Mesothelial cell of epicardium (in vitro differentiated cells): ENCODE measurements at places on chromosomes 1 and 21.

GRCh38 chr1:168786476-168787330, 57.7 kb upstream of the DPT start:
- no peak for DNase-seq

DNA sequence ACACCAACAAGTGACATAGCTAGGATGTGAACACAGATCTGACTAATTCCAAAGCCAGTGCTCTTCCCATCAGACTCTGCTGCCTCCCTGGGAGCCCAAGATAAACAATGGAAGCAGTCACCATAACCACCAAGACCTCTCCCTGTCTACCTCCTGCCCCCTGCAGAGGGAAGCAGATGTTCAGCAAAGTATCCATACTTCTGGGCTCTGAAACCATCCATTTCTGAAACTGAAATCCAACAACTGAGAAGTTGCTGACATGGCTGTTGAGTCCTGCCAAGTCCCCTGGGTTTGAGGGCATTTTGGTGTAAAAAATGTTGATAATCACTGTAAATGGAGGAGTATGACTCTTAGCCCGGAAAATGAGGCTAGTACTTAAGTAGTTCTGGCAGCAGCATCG, 102.1 kb downstream of the TYW3 start:
- no peak for DNase-seq

DNA sequence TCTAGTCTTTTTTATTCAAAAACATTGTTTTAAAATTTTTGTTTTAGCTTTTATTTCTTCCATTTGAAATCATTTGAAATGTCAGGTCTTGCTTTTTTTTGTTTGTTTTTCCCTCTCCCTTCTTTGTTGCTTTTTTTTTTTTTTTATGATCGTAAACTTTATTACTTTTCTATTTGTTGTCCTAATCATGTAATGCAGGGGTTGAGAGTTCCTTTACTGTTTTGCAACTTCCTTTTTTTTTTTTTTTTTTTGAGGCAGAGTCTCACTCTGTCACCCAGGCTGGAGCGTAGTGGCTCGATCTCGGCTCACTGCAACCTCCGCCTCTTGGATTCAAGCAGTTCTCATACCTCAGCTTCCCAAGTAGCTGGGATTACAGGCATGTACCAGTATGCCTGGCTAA, 24.8 kb downstream of the IVNS1ABP start:
- no peak for DNase-seq

- peak; percentile 43 for DNase-seq
Measured at GRCh38 chr21:26795866-26796329, 49.3 kb downstream of the ADAMTS1 start.

DNA sequence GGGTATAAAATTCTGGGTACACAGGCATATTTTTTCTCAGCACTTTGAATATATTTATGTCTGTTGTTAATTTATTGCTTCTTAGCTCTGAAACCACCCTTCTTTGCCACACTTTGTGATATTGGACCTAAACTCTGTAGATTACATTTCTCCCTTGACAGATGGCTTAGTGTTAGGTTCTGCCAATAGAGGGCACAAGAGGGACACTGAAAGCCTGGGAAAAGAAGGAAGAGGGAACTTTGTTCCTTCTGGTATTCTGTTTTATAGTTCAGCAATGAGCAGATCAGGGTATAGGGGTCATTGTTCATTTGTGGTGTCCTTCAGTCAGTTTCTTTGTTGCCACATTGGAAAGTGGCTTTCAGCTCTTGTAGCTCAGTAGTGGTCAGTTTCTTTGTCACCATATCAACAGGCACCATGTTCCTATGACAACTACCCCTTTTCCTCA, 423.5 kb upstream of the PROX1 start:
- DNase-seq, result no peak

DNA sequence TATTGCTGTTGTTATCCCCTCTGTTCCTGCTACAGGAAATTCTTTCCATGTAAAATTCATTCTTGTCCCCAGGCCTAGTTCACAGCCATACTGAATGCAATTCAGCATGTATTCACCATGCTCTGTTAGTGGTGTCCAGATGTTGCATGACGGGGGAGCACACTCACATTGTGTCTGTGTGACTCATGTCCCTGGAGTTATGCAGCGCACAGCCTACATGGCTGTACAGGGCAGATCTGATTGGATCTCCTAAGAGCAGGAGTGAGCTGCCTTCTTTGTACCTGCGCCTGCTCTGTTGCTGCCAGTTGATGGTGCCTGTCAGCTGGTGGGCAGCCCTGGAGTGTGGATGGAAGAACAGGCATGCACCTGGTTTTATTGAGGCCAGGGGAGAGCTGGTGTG, 17.6 kb downstream of the HTR6 start:
- no peak for DNase-seq

DNA sequence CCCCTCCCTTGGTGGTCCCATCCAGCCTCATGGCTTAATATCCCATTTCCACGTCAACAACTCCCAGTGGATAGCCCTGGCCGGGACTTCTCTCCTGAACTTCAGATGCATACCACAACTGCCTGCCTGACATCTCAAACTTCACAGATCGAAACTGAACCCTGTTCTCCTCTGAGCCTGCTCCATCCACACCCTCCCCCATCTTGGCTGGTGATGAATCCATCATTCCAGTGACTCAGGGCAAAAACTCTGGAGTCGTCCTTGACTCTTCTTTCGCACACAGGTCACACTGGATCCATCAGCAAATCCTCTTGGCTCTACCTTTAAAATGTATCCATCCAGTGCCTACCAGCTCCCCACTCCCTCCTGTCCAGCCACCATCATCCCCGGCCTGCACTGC, 3.9 kb downstream of the TAS1R2 start:
- no peak for DNase-seq

DNA sequence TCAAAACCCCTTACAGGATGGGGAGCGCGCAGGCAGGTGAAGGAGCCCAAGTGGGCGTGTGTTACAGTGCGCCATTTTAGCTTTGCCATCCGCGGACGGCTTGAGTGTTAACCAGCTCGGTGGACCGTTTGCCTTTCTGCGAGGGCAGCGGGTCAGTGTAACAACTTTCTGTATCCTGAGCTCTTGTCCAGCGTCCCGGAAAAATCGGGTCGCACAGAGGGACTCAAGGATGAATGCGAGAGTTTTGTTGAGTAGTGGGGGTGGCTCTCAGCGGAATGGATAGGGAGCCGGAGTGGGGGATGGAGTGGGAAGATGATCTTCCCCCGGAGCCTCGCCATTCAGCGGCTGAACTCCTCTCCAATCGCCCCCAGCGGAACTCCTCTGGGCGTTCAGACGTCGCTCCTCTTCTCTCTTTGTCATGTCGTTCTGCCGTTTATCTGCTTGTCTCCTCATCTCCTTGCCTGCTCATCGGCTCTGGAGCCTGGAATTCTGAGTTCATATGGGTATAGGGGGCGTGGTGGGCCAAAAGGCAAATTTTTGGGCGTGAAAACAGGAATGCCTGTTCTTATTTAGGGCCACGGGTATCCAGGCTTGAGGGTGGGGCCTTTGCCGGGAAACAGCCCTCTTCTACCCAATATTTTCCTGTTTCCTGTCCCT, 295.4 kb downstream of the CTH start:
- no peak for DNase-seq

DNA sequence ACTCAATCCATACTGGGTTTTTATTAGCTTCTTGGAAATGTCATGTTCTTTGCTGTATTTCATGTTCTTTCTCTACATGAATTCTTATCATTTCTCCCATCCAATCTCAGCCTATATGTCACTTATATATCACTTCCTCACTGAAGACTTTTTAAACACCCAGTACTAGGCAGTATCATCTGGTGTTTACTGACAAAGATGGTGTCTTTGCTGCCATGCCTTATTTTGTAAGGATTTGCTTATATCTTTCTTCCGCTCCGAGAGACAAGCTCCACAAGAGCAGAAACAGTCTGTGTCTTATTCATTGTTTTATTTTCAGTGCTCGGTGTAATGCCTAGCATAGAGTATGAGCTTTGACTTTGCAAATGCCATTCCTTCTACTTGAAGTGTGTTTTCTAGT, 30.2 kb downstream of the F13B start:
- no peak for DNase-seq

GRCh38 chr21:46427516-46427915, 31.2 kb upstream of the DIP2A start:
- no peak for DNase-seq

DNA sequence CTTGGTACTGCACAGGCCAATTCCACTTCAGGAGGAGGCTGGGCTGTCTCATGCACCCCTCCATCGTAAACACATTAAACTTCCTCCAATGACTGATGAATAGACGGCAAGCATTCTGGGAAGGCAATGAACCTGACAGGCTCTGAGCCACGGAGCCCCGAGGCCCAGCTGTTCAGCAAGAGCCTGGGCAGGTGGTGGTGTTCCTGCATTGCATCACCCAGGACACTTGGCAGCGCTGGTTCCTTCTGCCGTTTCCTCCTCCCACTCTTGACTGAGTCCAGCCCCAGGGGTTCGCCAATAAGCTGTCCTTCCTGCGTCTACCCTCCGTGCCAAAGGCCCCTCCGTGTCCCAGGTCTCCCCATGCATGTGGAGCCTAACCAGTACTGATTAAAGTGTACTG, 109.8 kb downstream of the JAK1 start:
- no peak for DNase-seq

- no peak for DNase-seq
Measured at GRCh38 chr1:64678366-64678765, 66.5 kb upstream of the RAVER2 start.

DNA sequence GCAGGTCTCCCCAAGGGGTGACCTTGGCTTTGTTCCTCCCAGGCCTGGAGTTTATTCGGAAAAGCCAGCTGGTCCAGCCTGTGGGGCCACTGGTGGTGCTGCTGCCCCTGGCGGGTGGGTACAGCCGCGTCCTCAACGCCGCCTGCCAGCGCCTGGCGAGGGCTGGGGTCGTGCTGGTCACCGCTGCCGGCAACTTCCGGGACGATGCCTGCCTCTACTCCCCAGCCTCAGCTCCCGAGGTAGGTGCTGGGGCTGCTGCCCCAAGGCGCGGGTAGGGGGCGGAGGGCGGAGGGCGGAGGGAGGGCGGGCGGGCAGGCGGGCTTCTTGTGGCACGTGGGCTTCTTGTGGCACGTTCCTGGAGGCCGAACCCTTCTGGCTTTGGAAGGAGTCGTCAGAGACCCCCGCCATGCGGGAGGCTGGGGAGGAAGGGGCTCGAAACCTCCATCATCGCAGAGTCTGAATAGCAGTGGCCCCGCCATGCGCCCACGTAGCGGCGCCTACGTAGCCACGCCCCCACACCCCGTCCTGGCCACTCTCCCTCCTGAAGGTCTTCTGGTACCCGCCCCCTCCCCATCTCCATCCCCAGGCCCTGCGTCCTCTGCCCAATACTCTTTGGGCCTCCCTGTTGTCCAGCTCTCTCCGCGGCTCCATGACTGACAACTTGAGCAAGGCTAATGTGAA, 16.7 kb downstream of the PCSK9 start:
- no peak for DNase-seq

DNA sequence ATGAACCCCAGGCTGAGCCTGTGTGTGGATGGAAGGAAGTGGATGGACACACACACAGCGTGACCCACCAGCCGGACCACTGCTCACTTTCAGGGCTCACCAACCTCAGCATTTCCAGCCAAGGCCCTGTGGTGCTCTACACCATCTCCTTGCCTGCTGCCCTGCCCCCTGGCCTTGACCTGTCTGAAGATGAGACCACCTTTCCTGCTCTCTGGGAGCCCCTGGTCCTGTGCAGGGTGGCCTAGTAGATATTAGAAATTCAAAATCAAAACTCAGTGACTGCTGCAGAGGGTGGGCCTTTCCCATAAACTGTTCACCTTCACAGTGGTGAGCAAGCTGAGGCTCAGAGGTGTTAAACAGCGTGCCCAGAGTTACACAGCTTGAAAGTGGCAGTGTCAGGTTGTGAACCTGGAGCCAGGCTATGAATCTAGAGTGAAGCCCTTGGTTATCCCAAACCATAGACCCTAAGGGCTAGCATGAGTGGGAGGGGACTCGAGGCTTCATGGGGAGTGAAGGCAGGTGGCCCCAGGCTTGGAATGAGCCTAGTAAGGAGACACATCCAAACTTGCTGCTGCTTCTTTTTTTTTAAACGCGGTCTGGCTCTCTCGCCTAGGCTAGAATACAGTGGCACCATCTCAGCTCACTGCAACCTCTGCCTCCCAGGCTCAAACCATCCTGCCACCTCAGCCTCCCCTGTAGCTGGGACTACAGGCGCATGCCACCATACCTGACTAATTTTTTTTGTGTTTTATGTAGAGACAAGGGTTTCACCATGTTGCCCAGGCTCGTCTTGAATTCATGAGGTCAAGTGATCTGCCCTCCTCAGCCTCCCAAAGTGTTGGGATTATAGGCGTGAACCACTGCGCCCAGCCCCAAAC, 41.5 kb downstream of the MAN1C1 start:
- peak; percentile 27 for DNase-seq

DNA sequence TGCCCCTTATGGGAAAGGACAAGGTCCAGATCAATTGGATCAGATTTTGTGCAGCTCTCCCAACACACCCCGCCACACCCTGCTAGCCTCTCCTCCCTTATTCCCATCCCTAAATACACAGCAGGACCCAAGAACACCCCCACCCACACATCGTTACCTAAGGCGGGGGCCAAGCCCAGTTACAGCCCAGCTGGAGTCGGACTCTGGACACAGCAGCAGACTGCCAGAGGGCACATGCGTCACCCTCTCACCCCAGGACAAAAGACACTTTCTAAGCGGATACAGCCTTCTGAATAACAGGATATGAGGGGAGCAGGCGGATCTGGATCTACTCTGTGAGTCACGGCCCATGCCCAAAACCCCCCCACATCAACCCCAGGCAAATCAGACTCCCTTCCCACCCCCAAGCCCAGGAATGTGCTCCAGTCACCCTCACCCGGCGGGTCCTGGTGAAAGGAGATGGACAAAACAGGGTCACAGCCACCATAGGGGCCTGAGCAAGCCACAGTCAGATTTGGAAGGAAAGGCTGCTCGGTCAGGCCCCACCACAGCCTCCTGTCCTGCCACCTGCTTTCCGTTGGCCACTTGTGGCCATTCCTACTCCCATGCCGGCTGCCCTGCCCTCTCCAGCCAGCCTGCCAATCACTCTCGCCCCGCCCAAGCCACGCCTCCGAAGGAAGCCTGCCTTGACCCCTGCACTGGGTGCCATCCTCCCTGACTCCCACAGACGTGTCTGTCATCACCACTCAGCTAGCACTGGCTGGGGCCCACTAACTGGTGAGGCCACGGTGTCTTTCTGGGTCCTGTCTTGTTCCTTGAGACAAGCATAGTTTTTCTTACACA, 4.0 kb downstream of the S100A16 start:
- DNase-seq, result no peak

DNA sequence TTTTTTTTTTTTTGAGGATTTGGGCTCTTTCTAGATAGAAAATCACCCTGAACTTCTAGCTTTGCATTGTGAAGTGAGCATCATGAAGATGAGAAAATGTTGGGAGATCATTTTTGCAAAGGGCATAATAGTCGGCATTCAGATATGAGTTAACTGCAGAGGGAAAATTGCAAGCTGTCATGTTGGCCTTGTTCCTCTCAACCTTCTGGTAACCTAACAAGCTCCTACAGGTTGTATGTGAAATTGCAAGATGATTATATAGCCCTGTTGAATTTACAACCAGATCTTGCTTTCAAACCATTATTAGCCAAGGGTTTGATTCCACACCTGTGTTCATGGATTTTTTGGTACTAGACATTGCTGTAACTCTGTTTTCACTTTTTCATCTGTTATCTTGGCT, 2.2 kb downstream of the ELOA start:
- DNase-seq, result no peak

- DNase-seq, result no peak
Measured at GRCh38 chr1:54842206-54842915, 41.2 kb upstream of the TTC22 start.

- no peak for DNase-seq
Measured at GRCh38 chr1:23023174-23023845, 4.0 kb downstream of the KDM1A start.
